NAMALWA (cell line): ENCODE measurements at places on chromosomes 11 and 22.

- DNase-seq, result no peak
Measured at GRCh38 chr11:90874986-90875385, 652.1 kb upstream of the CHORDC1 start.

GRCh38 chr11:44257338-44258189 is 52.4 kb downstream of the ALX4 start:
- no peak for DNase-seq

DNA sequence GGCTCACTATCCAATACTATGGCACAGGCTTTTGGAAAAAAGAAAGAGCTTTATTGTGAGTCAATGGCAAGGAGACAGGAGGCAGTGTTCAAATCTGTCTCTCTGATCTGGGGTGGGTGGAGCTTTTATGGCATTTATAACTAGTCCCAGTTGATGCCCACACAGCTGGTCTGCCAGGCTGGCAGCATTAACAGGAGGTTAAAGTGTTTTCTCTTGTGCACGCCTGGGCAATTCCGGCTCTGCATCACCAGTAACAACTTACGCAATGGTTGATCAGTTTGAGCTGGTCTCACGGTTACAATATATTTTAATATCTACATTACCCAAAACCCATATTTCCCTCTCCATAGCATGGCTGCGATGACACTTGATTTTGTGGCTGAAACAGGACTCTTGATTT is 15.1 kb upstream of the SMIM38 start:
- no peak for DNase-seq

- DNase-seq, result no peak
Measured at GRCh38 chr11:110438017-110438416, 8.3 kb downstream of the FDX1 start.

DNA sequence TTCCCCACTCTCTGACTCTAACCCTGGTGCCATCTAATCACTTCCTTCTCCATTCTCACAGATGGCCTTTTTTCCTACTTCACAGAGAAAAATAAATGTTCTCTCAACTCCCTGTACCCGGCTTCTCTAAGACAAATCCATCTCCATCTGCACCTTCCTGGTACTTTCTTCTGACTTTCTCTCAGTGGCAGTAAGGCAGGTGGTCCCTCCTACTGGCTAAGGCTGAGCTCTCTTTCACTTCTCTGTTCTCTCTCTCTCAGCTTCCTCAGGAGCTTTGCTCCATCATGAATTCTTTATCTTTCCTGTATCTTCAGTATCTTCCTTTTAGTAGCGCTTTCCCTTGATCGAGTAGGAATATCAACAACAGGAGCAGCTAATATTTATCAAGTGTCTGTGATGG is 421.6 kb downstream of the TMEM135 start:
- DNase-seq, result no peak

DNA sequence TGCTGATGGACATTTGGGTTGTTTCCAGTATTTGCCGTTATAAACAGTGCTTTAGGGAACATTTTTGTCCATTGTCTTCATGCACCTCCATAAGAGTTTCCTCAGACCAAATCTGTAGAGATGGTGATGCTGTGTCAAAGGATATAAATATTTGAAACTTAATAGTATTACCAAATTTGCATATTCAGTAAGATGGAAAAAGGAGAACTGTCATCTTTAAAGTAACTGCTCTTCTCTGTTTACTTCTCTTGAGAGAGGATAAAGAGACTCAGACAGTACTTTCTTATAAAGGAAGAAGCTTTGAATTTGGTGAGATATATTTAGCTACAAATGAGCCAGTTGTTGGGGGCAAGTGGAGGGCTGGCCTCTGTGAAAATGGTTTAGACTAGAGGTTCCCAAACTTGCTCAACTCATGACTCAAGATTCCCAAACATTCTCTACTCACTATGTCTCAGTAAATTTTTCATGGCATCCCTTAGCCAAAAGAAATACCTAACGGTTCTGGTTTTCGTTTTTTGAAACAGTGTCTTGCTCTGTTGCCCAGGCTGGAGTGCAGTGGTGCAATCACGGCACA is 26.2 kb downstream of the SHISA8 start:
- DNase-seq, result no peak

GRCh38 chr11:75902631-75903030 is 87.6 kb downstream of the UVRAG start:
- no peak for DNase-seq

DNA sequence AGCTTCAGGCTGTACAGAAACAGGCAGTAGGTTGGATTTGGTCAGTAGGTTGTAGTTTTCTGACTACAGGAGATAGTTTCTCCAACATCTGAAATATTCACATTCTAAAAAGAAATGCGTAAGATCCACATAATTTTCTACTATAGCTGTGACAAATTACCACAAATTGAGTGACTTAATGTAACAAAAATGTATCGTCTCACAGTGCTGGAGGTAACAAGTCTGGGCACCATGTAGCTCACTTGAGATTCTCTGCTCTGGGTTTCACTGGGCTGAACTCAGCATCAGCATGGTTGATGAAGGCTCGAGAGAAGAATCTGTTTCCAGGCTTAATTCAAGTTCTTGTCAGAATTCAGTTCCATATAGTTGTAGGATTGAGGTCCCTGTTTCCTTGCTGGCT is 350.9 kb upstream of the CCDC179 start:
- no peak for DNase-seq

DNA sequence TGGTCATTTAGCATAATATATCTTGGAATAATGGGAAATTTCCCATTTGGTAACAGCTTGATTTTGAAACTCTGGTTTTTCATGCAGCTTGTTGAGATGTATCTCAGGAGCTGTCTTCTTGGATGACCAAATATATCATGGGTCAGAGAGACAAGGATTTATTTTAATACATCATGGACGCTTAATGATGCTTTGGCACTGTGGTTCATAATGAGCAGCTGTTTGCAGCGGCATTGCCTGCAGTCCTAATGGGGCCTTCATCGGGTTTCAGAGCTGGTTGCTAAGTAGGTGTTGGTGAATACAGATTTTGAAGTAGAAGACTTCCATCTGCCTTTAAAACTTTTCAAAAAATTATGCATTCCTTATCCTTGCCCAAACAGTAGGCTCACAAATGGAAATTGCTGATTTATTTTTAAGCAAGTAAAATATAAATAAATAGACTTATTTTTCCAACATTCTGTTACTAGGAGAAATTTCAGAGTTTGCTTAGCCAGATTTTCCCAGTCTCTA is 389.5 kb upstream of the FAT3 start:
- no peak for DNase-seq

- no peak for DNase-seq
Measured at GRCh38 chr11:7969756-7970646, 4.8 kb upstream of the NLRP10 start.

DNA sequence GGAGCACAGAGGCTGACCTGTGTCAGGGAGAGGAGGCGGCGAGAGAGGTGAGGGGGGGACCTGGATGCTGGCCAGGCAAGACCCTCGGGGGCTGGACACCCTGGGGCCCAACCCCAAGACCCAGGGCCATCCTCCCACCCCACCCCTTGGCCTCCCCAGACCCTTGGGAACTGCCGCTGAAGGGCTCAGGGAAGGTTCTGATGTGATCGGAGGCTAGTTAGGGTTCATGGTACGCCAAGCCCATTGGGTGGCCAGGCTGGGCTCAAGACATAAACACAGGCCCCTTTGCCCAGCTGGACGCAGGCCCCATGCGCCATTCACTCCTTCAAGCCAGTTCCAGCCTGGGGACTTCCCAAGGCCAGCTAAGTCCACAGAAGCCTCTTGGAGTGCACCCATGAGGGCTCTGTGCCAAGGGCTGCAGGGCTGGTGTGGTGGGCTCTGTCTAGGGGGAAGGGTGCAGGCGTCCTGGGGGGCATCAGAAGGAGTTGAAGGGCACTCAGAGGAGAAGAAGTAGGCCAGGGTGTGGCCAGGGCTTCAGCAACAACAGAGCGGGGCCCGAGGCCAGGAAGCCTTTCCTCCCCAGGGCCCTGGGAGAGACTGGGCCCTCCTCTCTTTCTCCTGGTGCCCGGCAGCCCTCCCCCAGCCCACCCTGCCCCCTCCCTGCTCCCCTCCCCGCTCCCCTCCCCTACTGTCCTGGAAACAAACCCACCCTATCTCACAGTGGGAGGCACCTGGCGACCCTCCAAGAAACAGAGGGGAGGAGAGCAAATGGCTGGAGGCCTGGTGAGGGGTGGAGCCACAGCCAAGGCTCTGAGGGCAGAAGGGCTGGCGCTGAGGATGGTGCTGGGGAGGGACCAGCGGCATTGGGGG is 12.9 kb downstream of the TSPAN32 start:
- DNase-seq, result no peak
